GM13976 (cell line): ENCODE measurements at places on chromosomes 4 and X.

DNA sequence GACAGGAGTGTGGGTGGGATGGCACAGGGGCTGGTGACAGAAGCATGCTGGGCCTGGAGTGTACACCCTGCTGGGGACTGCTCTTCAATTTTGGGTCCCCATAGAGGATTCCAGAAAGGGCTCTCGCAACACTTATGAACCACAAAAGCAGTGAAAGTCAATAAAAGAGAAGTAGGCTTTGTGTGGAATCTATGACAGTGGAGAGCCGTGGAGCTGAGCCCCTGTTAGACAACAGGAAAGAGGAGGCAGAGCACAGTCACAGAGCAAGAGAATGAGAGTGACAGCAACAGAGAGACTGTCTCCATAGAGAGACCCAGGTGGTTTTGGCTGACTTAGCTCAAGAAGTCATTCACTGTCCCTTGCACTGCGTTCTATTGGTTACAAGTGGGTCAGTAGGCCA is 135.1 kb upstream of the ATP6AP2 start:
- no peak for DNase-seq

DNA sequence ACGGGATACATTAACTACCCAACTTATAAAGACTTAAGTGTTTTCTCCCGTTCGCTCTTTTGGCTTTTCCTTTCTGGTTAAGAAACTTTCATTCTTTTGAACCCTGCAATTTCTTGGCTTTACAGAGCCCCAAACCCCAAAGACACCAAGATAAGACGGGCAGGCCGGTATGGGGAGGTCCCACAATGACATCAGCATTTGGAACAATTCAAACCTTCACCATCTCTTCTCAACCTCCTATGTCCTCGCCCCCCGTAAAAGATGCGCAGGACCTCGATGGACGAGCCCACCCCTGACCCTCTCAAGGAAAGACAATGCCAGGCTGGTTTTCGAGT is 999 bp downstream of the ZNF518B start:
- no peak for DNase-seq

DNA sequence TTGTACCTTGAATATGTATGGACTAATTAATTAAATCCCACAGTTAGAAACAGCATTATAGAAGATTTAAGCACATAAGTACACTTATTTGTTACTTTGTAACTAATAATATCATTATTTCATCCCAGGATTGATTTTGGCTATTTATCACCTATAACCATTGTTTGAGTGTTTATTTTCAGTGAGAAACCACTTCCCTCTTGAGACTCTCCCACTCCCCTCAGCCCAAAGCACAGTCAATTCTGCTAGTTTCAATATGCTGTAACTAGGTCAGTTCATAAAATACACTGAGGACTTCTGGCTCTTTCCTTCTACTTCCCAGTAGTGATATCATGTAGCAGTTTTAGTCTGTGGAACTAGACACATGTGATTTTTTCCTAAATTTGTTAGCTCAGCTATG is 16.3 kb downstream of the OFD1 start:
- DNase-seq = no peak

DNA sequence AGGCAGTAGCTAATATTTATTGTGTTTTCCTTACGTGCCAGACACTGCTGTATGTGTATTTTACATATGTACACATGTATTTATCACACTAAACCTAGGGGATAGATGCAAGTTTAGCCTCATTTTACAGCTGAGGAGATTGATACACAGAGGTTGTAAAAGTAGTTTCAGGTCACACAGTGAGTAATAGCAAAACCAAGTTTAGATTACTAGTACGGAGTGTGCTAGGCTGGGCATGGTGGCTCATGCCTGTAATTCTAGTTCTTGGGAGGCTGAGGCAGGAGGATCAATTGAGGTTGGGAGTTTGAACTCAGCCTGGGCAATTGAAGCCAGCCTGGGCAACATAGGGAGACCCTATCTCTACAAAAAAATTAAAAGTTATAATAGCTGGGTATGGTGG is 701.1 kb upstream of the ATOH1 start:
- DNase-seq = no peak

GRCh38 chr4:106316773-106317409 is 541 bp downstream of the AIMP1 start:
- DNase-seq = no peak

- peak; percentile 48 for DNase-seq
These were observed 810 bp downstream of the SPRY1 start for GRCh38 chr4:123397144-123398065.

GRCh38 chr4:152462695-152463094 is 73.2 kb downstream of the FBXW7 start:
- DNase-seq = no peak

- DNase-seq = no peak
These were observed 44.1 kb upstream of the TLL1 start for GRCh38 chr4:165828928-165829327.

DNA sequence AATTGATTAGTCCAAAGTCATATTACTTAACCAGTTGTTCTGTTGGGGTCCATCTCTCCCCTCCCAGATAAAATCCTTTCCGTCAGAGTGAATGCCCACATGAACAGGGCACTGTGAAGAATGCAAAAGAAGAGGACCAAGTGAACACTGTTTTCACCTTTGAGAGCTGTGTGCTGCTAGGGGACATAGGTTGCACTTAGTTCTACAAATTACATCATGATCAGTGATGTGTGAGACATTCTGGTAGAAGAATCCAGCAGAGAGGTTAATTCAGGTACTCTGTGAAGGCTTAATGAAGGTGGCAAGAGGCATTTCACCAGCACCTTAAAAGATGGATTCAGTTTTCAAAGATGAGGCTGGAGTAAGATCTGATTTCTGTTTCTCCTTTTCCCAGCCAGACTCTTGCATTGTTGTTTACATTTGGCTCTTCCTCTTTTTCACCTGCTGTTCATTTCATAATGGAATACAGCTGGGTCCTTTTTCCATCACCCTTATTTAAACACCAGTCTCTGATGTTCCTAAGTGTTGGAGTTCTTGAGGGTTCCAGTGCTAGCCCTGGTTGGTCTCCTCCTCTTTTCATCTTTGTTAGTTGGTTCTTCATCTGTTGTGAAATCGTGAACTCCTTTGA is 10.9 kb downstream of the GAB1 start:
- no peak for DNase-seq

GRCh38 chrX:115372152-115372551 is 82.6 kb downstream of the LUZP4 start:
- no peak for DNase-seq

DNA sequence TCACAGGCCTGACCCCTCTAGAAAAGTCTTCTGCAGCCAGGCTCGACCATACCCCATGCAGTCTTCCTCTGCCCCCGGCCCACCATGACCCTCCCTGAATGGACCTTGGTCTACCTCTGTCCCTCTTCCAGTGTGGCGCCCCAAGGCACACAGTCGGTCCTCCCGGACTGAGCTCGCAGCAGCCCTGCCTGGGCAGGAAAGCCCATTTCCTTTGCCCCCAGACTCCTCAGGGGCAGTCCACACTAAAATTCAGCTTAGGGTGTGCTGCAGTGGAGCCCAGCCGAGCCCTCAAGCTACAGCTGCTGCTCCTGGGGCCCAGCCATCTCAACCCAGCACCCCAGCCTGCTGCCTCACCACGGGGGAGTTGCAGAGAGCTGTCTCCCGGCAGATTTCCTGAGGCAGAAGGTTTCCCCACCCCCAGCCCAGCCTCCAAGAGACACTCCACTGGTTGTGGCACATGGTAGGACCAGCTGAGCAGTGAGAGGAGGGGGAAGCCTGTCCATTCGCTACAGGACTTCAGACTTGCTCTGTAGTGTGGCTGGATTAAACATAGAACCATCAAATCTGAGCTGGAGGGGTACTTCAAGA is 37.5 kb upstream of the IQSEC2 start:
- DNase-seq = no peak

DNA sequence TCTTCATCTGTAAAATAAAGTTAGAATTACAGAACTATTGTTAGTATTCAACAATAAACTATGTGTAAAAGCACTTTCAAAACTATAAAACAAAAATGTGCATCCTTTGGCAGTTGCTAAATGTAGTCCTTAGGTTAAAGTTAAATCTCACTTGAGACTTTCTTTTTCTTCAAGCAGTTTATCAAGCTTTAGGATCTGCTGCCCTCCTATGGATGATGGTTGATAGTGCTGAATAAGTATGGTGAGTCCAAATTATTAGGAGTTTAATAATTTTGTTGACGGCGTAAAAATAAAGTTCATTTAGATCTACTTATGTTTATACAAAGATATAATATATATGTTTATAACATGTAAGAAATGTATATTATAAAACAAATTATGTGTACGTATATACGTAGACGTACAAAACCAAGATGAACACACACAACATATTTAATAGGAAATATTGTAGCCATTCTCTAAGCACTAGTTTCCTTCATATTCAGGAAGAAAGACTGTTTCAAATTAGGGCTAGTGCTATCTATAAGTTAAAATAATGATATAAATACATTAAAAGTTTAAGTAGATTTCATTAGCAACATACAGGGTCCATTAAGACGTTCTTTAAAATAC is 22.3 kb downstream of the UGT2A2 start:
- DNase-seq = no peak

DNA sequence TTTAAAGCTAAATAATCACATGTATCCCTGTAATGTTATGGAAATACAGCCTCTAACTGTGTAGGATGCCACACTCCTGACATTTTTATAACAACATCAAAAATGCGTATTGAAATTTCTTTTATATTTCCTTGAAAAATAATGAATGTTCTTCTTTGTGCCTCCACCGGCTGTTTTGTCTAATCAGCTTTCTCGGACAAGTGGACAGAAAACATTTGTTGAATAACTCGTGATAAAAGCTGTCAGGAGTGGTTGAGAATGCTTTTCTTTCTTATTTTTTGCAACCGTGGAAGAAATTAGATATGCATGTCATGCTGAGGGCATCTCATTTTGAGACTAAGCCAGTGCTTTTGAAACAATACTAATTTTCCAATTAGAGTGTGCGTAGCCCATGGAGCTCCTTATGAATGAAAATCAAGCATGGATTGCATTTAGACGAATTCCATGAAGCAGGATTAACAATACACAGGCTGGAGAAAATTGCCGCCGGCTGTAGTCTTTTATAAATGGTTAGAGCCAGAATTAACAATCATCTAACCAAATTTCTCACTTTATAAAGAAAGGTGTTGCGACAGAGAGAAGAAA is 614.5 kb upstream of the LCORL start:
- DNase-seq = no peak

DNA sequence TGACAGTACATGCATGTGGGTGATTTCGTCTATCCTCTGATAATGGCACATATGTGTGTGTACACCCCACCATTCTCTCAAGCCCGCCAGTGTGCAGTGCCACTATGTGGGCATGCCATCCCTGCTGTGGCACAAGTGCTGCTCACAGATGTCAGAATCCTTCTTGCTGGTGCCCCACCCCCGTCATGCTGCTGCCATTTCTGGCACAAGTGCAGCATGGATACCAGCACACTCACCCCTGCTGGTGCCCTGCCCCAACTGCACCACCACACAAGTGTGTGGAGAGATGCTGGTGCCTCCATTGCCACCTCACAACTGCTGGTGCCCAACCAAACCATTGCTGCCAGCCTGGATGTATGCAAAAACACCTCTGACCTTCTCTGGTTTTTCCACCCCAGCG is 1133.8 kb downstream of the TECRL start:
- no peak for DNase-seq

- DNase-seq = no peak
These were observed 52.3 kb downstream of the SMAD1 start for GRCh38 chr4:145533961-145534360.

- DNase-seq = no peak
These were observed 352.2 kb upstream of the CPEB2 start for GRCh38 chr4:14650127-14650526.

GRCh38 chr4:174389439-174389838 is 105.7 kb downstream of the CEP44 start:
- DNase-seq = no peak

GRCh38 chr4:36771411-36772153 is 473.0 kb upstream of the NWD2 start:
- DNase-seq = no peak

GRCh38 chr4:48899950-48900349 is 6.6 kb downstream of the OCIAD2 start:
- DNase-seq = no peak

DNA sequence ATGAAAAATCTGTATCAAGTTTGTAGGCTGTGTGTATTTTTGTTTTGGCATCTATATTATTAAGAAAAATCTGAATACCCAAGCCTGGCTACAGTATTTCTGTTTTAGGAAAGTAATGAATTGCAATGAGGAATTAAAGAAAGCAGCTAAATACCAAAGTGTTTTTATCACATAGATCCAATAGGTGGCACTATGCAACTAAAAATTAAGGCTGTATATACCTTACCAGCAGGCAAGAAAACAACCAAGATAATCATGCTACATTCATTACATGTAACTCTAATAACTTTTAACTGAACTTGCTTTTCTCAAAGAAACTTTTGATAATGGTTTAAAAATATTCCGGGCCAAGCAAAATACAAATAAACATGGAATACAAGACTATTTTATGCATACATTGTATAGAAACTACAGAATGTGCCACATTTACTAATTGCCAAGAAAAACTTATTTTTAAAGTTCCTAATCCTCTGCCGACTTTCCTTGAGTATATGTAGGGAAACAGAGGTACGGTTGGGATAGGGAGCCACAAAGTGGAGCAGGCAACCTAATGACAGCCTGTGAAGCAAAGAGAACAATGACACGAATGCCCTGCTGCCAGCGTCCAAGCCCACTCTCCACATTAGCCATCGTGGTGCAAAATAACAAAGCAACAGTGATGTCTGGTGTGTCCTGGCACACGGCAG is 63.7 kb downstream of the SEC24D start:
- DNase-seq = peak; percentile 33

DNA sequence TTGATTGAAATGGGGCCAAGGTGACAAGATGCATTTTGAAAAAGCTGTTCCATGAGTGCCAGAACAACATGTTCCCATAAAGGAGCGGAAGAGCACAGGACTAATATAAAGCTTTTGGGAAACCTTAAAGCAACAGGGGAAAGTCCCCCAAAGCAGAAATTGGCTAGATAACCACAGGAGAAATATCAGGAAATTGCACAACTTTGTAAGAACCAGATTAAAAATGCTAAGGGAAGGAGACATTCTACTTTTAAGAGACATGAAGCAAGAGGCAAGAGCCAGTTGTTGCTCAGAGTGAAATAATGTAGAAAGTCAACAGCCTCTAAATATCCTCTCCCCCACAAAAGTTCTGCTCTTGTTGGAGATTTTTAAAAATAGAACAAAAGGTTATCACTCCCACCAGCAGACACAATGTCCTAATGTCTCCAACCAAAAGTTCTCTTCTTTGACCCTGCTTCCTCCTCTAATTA is 85.2 kb upstream of the LNX1 start:
- DNase-seq = no peak

DNA sequence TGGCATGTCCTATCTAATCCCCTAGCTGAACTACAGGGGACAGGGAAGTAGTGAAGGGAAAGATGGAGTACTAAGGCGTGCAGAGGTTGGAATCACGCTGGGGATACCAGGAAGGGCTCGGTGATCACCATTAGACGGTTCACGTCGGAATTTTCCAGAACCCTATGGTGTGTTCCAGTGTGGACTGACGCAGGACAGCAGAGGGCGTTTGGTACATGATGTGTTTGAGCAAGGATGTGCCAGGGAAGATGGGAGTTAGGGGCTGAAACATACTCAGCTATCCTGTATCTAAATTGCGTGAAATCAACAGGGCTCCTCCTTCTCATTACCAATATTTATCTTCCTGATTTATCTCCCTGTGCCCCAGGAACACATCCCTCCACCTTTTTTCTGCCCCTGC is 33.7 kb downstream of the PRPS2 start:
- no peak for DNase-seq
